ENCODE measurements at places on chromosomes 1 and 21. TPM values are rescaled to one million over a fixed set of nuclear protein-coding genes. Genes with fewer than 3 reads are reported as not detected.
A peak's percentile ranks its signal among the peaks of the same experiment; 100 is the strongest.

DNA sequence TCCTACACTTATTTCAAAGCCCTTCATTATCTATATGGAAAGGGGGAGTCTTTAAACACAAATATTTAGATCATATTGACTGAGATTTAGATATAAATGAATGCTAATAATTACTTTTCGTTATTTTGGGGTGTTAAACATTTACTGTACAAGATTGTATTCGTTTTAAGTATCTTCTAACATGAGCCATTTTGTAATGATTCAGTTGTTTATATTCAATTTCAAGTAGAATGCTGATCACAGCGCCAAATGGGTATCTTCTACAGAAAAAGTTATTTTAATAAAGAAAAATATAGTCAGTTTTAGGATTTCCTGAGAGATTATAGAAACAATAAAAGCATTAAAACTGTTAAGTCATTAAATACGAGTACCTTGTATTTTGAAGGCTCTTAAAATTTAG lies 104.5 kb upstream of the HNRNPU start:
- no peaks in the 10 kb centered on the region for H3K27me3 ChIP-seq
- H3K27ac ChIP-seq, result no peak overlapping the region
- H3K4me3 ChIP-seq, result peak overlapping the region; percentile 76
- no peaks in the 10 kb centered on the region for H3K36me3 ChIP-seq
- H3K4me1 ChIP-seq, result peaks cover 3% of the 10 kb centered on the region
- DNase-seq, result no peak

GRCh38 chr21:33157303-33157702 lies 72.4 kb upstream of the IFNAR2 start:
- H3K27me3 ChIP-seq, result no peaks in the 10 kb centered on the region
- DNase-seq, result no peak
- no peaks in the 10 kb centered on the region for H3K4me1 ChIP-seq
- H3K27ac ChIP-seq, result no peak overlapping the region
- no peak overlapping the region for H3K4me3 ChIP-seq
- no peaks in the 10 kb centered on the region for H3K36me3 ChIP-seq

DNA sequence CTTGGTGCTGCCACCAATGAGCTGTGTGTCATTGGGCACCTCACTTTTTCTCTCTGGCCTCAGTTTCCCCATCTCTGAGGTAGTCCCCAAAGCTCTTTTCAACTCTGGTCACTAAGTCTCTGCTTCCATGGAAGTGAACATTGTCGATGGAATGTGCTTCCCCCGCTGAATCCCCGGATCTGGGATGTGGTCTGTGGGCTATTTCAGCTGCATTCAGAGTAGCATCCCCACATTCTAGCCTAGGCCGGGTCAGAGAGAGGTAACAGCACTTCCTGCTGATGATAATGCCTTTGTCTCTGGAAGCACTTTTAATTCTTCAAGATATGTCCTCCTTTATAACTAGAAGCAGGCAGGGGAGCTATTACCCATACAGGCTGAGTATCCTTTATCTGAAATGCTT lies 29.8 kb downstream of the RASSF5 start:
- no peaks in the 10 kb centered on the region for H3K36me3 ChIP-seq
- DNase-seq, result no peak
- no peaks in the 10 kb centered on the region for H3K27me3 ChIP-seq
- no peak overlapping the region for H3K4me3 ChIP-seq

- no peaks in the 10 kb centered on the region for H3K27me3 ChIP-seq
- DNase-seq, result no peak
- no peaks in the 10 kb centered on the region for H3K36me3 ChIP-seq
- H3K27ac ChIP-seq, result no peak overlapping the region
These were observed 63.2 kb downstream of the SDC3 start for GRCh38 chr1:30845237-30845903.

DNA sequence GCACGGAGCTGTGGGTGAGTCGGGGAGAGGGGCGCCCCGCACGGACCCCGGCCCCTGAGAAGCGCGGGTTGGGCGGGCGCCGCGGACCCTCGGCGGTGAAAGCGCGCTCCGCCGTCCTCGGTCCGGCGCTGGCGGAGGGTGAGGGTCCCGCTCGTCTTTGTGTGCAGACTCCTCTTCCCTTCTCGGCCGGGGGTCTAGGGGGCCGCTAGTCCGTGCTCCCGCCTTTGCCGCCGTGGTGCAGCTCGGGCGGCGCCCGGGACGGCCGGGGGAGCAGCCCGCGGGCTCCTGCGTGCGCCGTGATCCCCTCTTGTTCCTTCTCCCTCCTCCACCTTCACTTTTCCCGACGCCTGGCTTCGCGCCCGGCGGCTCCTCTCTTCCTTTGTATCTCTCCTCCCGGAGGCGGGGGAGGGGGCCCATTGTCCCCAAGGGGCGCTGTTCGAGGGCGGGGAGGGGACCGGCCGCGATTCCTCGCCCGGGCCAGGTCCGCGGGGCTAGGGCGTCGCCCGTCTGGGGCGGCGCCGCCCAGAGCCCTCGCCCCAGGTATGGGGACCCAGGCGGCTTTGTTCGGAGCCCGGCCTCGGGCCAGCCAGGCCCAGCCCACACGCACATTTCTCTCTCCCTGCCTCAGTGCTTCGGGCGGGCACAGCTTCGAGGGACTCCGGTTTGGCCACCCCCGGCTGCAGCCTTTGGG lies 519 bp downstream of the FNBP1L start:
- H3K4me3 ChIP-seq, result peak overlapping the region; percentile 95
- H3K27ac ChIP-seq, result peak overlapping the region; percentile 95
- no peaks in the 10 kb centered on the region for H3K4me1 ChIP-seq
- no peaks in the 10 kb centered on the region for H3K27me3 ChIP-seq
- H3K36me3 ChIP-seq, result no peaks in the 10 kb centered on the region

The F5 gene
- total RNA-seq, result not detected

The SPRR2D gene
- total RNA-seq, result not detected

The MARK1 gene
- total RNA-seq, result 20.5 TPM

The NRDC gene
- total RNA-seq, result 182 TPM

The NUDT4B gene
- not detected for total RNA-seq

All from H1 (cell line).